Osteocyte (in vitro differentiated cells): ENCODE measurements at places on chromosomes 2 and 18. TPM values are rescaled to one million over a fixed set of nuclear protein-coding genes. Genes with fewer than 3 reads are reported as not detected.
A peak's percentile ranks its signal among the peaks of the same experiment; 100 is the strongest.

Gene AOX1
- 0.97 and 1.7 TPM in 2 replicates for total RNA-seq

Gene POTEI
- total RNA-seq, result 0.05 TPM in 1 of 2 replicates, not detected in the other

Gene SERPINB11
- total RNA-seq, result not detected in 2 replicates

DNA sequence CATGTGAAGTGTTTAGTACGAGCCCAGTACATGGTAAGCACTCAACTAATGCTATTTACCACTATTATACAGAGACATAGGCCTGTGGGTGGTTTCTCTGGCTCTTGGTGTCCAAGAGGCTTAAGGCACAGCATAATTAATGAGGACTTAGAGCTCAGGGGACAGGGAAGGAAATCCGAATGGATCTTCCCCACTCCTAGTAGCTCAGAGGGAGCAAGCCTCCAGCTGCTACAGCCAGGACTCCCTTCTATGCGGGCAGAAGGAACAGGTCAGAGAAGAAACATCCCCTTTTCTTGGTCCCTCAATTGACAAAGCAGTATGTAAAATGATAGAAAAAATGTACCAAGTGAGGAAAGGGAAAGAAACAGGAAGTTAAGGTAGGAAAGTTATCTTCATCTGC is 261.3 kb upstream of the STON1 start:
- H3K27ac ChIP-seq, result no peak overlapping the region
- H3K4me1 ChIP-seq, result no peaks in the 10 kb centered on the region
- H3K36me3 ChIP-seq, result no peaks in the 10 kb centered on the region

DNA sequence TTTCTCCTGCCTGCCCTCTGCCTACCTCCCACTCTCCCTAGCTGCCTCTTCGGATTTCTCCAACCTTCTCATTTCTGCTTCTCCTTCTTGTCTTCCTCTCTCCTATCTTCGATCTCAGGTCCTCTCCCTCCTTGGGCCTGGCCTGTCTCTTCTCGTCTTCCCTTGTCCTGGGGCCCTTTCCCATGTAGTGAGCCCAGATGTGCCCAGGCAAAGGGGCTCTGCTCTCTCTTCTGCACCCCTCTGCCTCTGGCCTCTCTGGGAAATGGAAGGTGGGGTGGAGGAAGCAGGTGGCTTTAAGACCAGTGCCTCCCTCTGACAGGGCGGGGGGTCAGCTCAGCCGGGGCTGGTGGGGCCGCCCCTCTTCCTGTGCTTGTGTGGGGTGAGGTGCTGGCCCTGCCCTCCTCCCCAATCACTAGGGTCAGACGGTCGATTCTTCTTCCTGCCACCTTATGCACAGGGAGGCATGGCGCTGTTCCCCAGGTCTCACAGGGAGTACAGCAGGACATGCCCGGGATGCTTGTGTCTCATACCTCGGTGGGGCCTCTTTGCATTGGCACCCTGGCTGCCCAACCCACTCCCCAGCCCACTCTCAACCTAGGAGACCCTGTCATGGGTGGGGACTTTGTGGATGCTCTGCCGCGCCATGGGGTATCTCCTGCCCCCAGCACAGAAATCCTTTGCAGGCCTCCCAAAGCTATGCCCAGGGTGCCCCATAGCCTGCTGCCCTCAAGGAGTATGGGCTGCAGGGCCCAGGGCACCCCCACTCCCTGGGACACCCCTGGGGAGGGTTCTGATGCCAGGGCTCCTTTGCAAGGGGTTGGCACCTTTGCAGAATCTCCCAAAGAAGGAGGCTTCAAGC is 213.8 kb upstream of the HAAO start:
- no peaks in the 10 kb centered on the region for H3K4me1 ChIP-seq
- H3K27ac ChIP-seq, result no peak overlapping the region
- no peak for DNase-seq
- no peaks in the 10 kb centered on the region for H3K36me3 ChIP-seq
- H3K4me3 ChIP-seq, result no peak overlapping the region

DNA sequence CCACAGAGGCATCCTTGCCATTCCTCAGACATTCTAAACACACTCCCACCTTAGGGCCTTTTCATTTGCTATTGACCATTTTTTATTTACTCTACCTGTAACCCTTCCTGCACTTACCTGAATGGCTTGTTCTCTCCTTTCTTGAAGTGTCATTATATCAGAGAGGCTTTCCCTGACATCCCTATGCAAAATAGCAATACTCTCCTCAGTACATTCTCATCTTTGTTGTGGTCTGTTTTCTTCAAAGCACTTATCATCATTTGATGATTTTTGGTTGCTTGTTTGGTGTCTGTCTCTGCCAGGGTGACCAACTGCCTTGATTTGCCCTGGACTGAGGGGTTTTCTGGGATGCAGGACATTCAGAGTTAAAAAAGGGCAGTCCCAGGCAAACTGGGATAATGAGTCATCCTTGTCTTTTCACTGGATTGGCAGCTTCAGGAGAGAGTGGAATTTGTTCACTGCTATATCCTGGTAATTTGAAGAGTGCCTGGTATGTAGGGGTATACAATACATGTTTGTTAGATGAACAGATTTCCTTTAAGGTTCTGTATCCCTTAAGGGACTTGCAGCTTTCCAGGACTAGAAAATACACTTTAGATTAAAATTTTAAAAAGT is 102.4 kb downstream of the BABAM2 start:
- H3K27ac ChIP-seq, result peak overlapping the region; percentile 67
- H3K27me3 ChIP-seq, result no peaks in the 10 kb centered on the region
- H3K36me3 ChIP-seq, result peaks cover 20% of the 10 kb centered on the region
- no peak for DNase-seq

DNA sequence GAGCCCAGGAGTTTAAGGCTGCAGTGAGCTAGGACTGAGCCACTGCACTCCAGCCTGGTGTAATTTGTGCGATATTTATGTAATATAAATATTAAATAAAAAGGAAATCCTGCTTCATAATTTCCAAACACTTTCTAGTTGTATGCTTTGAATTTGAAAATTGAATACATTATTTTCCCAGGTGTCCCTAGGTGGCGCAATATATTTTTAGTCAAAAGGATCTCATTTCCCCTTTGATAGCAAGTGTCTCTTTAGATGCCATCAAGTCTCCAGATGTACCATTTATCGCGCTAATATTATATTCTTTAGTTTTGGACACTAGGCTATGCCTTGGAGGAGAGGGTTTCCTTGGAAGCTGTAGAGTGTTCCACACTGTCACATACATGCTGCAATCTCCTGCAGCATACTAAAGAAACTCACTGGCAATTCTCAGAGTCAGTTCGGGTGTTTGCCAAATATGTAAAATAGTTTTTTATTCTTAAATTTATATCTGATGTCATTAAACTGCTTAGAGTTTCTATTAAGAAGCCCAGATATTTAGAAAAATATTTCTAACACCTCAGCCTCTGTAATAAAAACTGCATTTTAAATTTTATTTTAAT is 5.6 kb upstream of the WDR7 start:
- no peak overlapping the region for H3K27ac ChIP-seq
- no peak overlapping the region for H3K4me3 ChIP-seq
- H3K4me1 ChIP-seq, result peaks cover 4% of the 10 kb centered on the region
- DNase-seq, result no peak
- H3K27me3 ChIP-seq, result no peaks in the 10 kb centered on the region

DNA sequence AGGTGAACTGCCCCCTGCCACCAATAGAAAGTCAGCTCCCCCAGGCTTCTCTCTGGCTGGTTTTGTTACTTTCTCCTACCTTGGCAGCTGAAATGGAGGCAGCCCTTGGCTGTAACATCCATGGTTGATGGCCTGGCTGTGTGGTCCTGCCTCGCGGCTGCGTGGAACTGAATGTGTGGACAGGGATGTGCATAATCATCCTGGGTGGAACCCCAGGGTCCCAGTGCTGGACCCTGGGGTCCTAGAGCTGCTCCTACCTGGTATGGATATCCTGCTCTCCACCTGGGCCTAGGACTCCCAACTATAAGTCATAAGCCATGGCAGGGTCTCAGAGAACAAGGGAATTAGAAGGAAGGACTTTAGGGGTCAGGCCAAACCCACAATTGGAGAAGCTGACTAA is 93.5 kb downstream of the CAPN13 start:
- no peak overlapping the region for H3K27ac ChIP-seq
- H3K4me3 ChIP-seq, result no peak overlapping the region
- H3K36me3 ChIP-seq, result no peaks in the 10 kb centered on the region

DNA sequence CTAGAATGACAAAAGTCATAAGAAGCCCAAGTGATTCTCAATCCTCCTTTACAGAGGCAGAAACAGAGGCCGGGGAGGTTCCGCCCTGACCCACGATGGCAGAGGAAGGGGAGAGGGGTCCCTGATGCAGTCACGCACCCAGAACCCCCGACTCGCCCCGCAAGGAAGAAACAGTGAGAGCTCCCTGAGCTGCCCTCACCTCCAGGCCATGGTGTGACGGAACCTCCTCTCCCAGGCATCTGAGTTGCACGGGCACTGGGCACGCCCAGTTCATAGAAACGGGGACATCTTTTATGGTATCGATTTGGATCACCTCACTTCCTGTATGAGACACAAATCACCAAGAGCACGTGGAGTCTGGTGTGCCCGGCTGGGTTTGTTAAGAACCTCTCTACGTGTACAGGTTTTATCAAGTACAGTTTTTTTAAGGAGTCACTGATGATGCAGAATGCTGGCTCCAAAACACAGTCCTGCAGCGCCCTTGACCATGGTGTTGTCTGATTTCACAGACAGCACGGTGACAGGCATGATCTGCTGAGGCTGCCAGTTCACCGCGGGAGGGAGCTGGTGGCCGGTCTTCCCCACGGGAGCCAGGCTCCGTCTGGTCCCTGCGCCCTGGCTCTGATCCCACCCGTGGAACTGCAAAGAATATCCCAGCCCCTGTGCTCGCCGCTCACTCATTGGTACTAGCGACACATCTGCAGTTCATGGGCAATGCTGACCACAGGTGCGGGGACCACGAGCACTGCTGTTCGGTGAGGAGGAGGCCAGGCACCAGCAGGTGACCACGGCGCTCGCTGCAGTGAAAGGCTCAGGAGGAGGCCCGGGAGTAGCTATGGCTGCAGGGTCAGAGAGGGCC is 35.6 kb downstream of the PXDN start:
- H3K4me1 ChIP-seq, result peaks cover 63% of the 10 kb centered on the region
- H3K27me3 ChIP-seq, result no peaks in the 10 kb centered on the region
- H3K27ac ChIP-seq, result peak overlapping the region; percentile 86
- no peak overlapping the region for H3K4me3 ChIP-seq

DNA sequence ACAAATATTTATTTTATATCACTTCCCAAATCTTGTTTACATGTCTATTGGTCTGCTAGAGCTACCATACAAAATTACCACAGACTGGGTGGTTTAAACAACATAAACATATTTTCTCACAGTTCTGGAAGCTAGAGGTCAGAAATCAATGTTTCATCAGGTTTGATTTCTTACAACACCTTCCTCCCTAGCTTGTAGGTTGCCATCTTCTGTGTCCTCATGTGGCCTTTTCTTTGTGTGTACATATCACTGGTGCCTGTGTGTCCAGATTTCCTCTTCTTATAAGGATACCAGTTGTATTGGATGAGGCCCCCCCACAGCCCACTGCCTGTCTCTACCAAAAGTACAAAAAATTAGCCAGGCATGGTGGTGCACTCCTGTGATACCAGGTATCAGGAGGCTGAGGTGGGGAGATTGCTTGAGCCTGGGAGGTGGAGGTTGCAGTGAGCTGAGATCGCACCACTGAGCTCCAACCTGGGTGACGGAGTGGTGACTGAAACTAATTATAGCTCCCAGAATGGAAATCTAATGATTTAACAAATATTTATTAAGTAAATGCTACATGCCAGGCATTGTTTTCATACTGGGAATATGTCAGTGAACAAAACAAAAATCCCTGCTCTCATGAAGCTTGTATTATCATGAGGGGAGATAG is 13.6 kb downstream of the EML4 start:
- no peak for DNase-seq
- H3K4me3 ChIP-seq, result no peak overlapping the region
- H3K36me3 ChIP-seq, result peaks cover 11% of the 10 kb centered on the region
- H3K27me3 ChIP-seq, result no peaks in the 10 kb centered on the region
- H3K4me1 ChIP-seq, result peaks cover 50% of the 10 kb centered on the region

DNA sequence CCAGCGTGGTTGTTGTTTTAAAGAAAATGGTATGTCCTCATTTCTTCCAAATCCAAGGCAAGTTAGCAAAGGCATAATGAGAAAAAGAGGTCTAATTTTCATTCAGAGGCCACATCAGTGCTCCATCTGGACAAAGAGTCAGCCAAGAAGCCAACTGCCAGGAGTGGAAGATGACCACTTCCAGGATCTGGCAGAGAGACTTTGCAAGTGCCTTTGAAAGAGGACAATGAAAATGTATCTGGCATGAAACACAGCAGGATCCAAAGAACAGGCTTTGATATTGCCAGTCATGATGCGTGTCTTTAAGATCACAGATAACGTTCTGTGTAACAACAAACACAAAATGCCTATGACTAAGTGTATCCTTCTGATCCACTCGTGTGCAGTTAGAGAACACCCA is 82.8 kb downstream of the AFF3 start:
- no peak overlapping the region for H3K27ac ChIP-seq
- no peaks in the 10 kb centered on the region for H3K27me3 ChIP-seq
- H3K36me3 ChIP-seq, result peaks cover 62% of the 10 kb centered on the region
- DNase-seq, result no peak
- peaks cover 60% of the 10 kb centered on the region for H3K4me1 ChIP-seq
- no peak overlapping the region for H3K4me3 ChIP-seq

GRCh38 chr2:44722026-44722625 is 219.4 kb upstream of the SIX3 start:
- no peak for DNase-seq
- H3K27me3 ChIP-seq, result peaks cover 10% of the 10 kb centered on the region
- H3K4me1 ChIP-seq, result peaks cover 10% of the 10 kb centered on the region

GRCh38 chr2:25672494-25673299 is 680 bp downstream of the DTNB start:
- H3K4me3 ChIP-seq, result peak overlapping the region; percentile 77
- H3K27me3 ChIP-seq, result peaks cover 13% of the 10 kb centered on the region
- H3K36me3 ChIP-seq, result no peaks in the 10 kb centered on the region
- DNase-seq, result no peak

- no peak for DNase-seq
- H3K4me3 ChIP-seq, result no peak overlapping the region
- no peaks in the 10 kb centered on the region for H3K27me3 ChIP-seq
- no peak overlapping the region for H3K27ac ChIP-seq
- no peaks in the 10 kb centered on the region for H3K36me3 ChIP-seq
- peaks cover 53% of the 10 kb centered on the region for H3K4me1 ChIP-seq
Measured at GRCh38 chr2:10382354-10383061, 65.6 kb downstream of the ODC1 start.

- no peaks in the 10 kb centered on the region for H3K4me1 ChIP-seq
- no peak overlapping the region for H3K4me3 ChIP-seq
- peaks cover 3% of the 10 kb centered on the region for H3K27me3 ChIP-seq
- no peaks in the 10 kb centered on the region for H3K36me3 ChIP-seq
- no peak for DNase-seq
- no peak overlapping the region for H3K27ac ChIP-seq
Measured at GRCh38 chr2:65158557-65158956, 28.7 kb upstream of the RAB1A start.
